ENCODE measurements at places on chromosomes 16 and 17. TPM values are rescaled to one million over a fixed set of nuclear protein-coding genes. Genes with fewer than 3 reads are reported as not detected.

PRR15L gene
- not detected for total RNA-seq

MT1E gene
- 698 TPM for total RNA-seq

PRR29 gene
- total RNA-seq: 0.15 TPM

KRT17 gene
- total RNA-seq: 1.9 TPM

GDPD3 gene
- 1.6 TPM for total RNA-seq

DDX42 gene
- 131 TPM for total RNA-seq

CDC6 gene
- 0.80 TPM for total RNA-seq

NAE1 gene
- total RNA-seq: 60.3 TPM

GPRC5C gene
- total RNA-seq: 40.3 TPM

SLC4A1 gene
- not detected for total RNA-seq

TMEM114 gene
- total RNA-seq: not detected

ASIC2 gene
- total RNA-seq: 0.16 TPM

G6PC1 gene
- total RNA-seq: not detected

CETP gene
- 0.80 TPM for total RNA-seq

NHLRC4 gene
- 1.9 TPM for total RNA-seq

TNFRSF17 gene
- total RNA-seq: 0.98 TPM

PSMC3IP gene
- total RNA-seq: 3.5 TPM

REXO5 gene
- total RNA-seq: 13.2 TPM

OR1D5 gene
- not detected for total RNA-seq

CSH2 gene
- not detected for total RNA-seq

BCL6B gene
- total RNA-seq: 4.1 TPM

C17orf50 gene
- total RNA-seq: not detected

EFCAB5 gene
- total RNA-seq: not detected

SLC13A5 gene
- not detected for total RNA-seq

HNF1B gene
- total RNA-seq: not detected

RHBDL3 gene
- total RNA-seq: 0.16 TPM

EME1 gene
- 0.29 TPM for total RNA-seq

PRSS21 gene
- 2.9 TPM for total RNA-seq

SLC6A2 gene
- 0.15 TPM for total RNA-seq

C1QTNF1 gene
- total RNA-seq: 54.0 TPM

EEF2K gene
- total RNA-seq: 30.0 TPM

MYO15B gene
- 121 TPM for total RNA-seq

PABPN1L gene
- total RNA-seq: not detected

GAS2L2 gene
- 0.33 TPM for total RNA-seq

ACSM2A gene
- total RNA-seq: not detected

C16orf74 gene
- 6.7 TPM for total RNA-seq

CPD gene
- total RNA-seq: 87.7 TPM

MRM1 gene
- 4.8 TPM for total RNA-seq

C16orf87 gene
- 5.9 TPM for total RNA-seq

TLCD2 gene
- 6.9 TPM for total RNA-seq

SPNS3 gene
- total RNA-seq: not detected

OR3A3 gene
- total RNA-seq: not detected

HBQ1 gene
- total RNA-seq: not detected

MPO gene
- 0.16 TPM for total RNA-seq

KRTAP4-6 gene
- not detected for total RNA-seq

ENPP7 gene
- total RNA-seq: not detected

KRT28 gene
- not detected for total RNA-seq

SMARCD2 gene
- 210 TPM for total RNA-seq

CRYM gene
- 5.0 TPM for total RNA-seq

All from breast epithelium (tissue), 4 donors.